ENCODE measurements at places on chromosomes 2 and 18.
A peak's percentile ranks its signal among the peaks of the same experiment; 100 is the strongest.

GRCh38 chr2:110876167-110876999, 144.0 kb downstream of the ACOXL start:
- no peak for DNase-seq

DNA sequence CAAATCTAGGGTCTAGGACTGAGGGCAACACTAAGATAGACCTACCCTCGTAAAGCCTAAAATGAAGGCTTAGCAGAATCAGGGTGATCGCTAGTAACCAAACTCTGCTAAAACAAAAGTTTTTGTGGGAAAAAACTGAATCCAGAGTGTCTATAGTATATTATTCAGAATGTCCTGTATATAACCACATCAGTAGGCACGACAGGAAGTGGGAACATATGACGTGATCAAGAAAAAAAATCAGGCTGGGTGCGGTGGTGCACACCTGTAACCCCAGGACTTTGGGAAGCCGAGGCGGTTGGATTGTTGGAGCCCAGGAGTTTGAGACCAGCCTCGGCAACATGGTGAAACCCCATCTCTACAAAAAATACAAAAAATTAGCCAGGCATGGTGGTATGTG, 106.1 kb downstream of the UGGT1 start:
- no peak for DNase-seq

- no peak for DNase-seq
Measured at GRCh38 chr18:69906765-69907164, 40.9 kb downstream of the CD226 start.

DNA sequence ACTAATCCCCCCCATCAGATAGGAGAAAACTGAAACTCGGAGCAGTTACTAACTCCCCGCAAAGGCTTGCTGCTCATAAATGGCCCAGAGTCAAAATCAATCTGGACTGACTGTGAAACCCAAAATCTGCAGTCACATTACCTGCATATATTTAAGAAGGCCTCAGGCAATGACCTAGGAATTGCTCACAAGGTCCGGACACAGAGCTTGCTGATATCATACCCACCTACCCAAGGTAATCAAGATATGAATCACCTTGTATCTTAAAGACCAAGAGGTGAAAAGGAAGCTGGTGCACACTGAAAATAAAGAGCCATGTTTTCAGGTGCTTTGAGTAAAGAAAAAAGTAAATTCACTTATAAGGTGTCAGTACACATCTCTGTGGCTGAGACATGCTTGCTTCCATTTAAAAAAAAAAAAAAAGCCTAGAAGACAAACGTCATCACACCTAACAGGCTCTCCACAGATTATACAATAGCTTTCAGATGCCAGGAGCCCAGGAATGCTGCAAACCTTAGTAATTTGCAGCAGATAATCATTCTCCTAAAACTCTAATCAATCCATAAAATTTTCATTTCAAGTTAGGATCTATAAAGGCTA, 195.4 kb downstream of the ZEB2 start:
- DNase-seq: no peak

GRCh38 chr2:15010346-15010745, 377.8 kb downstream of the LRATD1 start:
- DNase-seq: no peak

- no peak for DNase-seq
Measured at GRCh38 chr18:58298251-58299134, 254.5 kb downstream of the NEDD4L start.

DNA sequence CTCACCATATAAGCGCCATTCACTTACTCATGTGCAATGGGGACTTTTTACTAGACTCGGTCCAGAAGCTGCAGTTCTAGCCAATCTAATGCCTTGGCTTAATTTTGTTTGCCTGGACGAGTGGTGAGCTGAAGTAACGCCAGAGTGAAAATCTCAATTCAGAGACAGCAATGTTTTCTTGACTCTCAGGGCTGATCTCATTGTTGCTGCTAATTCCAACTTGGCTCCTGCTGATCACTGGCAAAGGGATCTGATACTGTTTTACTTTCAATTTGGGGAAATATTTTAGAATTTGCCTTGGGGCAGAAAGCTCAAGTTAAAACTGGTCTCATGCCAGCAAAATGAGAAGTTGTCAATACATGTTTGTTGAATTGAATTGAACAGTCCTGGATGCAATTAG, 906.6 kb upstream of the CDH2 start:
- DNase-seq: peak; percentile 63

DNA sequence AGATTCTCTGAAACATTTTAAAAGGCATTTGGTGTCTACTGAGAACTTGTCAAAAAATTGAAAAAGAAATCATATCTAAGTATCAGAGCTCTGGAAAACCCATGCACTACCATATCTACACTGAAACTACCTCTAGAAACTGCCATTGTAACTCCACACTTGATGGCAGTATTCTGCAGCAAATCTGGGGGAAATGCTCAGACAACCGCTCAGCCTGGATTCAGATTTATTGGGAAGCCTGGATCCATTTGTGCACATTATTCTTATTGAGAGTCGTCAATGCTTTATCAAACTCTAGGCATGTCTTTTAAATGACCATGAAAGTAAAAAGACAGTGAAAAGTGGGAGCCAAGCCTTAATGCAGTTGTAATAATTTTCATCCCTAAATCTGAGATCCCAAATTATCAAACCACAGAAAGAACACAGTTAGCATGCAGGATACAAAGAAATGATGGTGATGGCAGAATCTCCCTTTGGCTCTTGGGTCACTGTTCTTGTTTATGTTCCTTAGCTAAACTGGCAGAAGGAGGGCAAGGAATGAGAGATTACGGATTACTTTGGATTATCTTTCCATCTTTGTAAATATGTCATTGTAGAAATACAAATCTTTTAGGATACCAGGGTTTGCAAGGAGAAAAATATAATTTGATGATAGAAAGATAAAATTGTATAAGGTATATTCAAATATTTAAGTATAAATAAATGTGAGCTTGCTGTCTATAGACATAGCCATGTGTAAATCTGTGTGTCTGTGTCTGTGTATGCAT, 512.1 kb upstream of the SYT4 start:
- peak; percentile 65 for DNase-seq

DNA sequence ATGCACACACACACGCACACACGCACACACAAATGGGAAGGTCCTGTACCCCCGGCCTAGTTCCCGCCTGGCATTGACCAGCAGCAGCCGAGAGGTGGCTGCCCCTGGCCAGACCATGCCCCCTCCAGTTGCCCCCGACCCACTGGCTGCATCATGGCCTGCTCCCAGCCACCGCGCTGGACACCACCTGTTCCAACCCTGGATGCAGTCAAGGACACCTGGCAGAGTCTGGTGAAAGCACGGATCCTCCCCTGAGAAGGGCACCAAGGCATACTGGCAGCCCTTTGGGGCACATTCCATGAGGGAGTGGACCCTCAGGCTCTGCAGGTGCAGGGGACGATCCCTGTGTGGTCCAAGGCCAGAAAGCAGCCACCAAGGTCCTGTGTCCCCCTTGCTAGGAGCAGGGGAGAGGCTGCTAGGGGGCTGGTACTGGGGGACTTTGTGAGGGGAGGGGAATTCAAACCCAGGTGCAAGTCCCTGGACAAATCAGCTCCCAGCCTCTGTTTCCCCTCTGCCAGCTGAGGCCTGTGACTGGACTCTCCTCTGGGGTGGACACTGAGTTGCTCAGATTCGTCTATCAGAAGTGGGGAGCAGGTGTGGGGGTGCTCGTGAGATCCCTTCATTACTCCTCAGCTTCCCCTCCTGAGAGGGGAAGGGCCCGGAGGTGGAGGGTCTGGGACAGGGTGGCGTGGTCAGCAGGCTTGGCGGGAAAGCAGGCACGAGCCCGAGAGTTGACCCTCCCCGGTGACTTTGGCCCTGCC, 3.5 kb downstream of the ESPNL start:
- DNase-seq: no peak

GRCh38 chr2:47221946-47222345, 66.8 kb upstream of the STPG4 start:
- DNase-seq: no peak

DNA sequence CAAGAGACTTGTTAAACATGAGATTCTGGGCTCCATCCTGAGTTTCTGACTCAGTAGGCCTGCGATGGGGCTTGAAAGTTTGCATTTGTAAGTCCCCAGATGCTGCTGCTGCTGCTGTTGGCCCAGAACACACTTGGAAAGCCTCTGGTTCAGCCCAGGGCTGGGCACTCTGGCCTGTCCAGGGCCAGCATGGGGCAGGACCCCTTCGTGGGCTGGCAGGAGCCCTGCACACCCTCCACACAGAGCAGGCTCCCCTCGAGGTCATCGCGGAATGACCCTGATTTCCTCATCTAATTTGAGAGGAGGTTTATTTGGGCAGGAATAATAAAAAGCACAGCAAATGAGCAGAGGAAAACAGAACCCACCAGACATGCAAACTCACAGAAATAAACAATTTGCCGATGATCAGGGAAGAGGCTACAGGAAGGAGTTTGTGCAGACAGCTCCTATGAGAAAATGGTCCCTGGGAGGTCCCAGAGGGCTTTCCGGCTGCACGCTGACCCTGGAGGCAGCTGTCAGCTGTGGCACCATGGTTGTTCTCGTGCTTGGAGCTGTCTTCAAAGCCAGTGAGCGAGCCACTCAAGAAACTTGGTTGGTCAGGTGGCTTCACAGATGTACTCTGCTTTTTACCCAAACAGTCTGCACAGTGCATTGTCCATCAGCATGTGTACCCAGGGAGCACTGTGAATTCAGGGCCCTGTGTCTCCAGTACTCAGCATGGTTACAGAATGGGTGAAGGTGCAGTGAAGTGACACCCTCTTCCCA, 119.3 kb downstream of the GLI2 start:
- DNase-seq: no peak

- peak; percentile 94 for DNase-seq
Measured at GRCh38 chr18:23225503-23225902, 90.2 kb downstream of the CABLES1 start.

GRCh38 chr2:195138435-195138834, 518.6 kb upstream of the SLC39A10 start:
- DNase-seq: no peak

DNA sequence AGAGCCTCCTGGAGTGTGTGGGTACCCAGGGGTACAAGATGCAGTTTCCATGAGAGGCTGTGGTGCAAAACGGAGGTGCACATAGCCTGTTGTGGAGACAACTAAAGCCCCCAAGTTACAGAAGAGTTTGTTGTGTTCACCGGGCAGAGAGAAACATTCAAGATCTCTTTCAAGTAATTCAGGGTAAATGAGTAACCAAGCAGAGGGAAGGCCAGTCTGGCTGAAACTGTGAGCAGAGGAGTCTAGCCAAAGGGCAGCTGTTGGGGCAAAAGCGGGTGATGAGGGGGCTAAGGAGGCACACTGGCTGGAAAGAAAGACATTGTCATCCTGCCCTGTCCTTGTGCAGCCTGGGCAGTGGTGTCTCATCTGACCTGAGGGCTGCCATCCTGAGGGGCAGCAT, 52.0 kb downstream of the CXCR4 start:
- DNase-seq: no peak

- no peak for DNase-seq
Measured at GRCh38 chr2:74564222-74564621, 9.7 kb downstream of the DOK1 start.

- DNase-seq: peak; percentile 55
Measured at GRCh38 chr2:226995625-226996041, 159.8 kb downstream of the RHBDD1 start.
